HS-27A (cell line): ENCODE measurements at places on chromosomes 7 and 10.

DNA sequence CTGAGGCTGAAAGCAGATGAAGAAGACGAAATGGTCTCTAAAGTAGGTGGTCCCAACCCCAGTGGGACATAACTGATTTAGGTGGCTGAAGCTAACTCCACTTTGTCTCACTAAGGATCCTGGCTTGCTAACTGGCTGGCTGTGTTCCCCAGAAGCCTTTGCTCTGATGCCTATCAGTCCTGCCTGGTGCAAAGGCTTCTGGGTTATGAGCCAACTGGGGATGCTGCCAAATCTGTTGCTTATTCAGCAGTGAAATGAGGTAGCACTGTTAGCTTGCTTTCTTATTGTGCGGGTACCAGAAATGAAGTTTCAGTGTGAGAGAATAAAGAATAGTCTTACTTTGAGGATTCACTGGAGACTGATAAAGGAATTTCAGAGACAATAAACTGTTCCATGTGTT is 18.1 kb downstream of the PRKG1 start:
- DNase-seq: no peak

DNA sequence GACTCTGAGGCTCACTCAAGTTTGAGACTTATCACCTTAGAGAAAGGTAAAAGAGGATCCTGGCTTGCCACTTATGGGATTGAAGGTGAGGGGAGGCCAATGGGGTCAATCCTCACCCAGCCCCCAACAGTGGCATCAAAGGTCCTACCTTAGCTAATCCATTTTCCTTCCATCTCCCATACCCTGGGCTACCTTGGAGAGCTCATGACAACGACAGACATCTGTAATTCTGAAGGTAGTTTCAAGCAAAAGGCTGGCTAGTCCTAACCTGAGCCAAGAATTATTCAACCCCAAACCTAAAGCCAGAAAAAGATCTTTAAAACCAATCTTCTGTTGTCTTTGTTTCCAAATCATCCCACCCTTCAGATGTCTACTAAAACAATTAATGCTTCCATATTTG is 179.2 kb upstream of the GHITM start:
- no peak for DNase-seq

- no peak for DNase-seq
These were observed 147.8 kb downstream of the ARHGAP22 start for GRCh38 chr10:48456808-48457761.

GRCh38 chr10:67268146-67268545 is 342.3 kb downstream of the LRRTM3 start:
- no peak for DNase-seq

GRCh38 chr7:97457054-97457453 is 274.8 kb upstream of the TAC1 start:
- no peak for DNase-seq

DNA sequence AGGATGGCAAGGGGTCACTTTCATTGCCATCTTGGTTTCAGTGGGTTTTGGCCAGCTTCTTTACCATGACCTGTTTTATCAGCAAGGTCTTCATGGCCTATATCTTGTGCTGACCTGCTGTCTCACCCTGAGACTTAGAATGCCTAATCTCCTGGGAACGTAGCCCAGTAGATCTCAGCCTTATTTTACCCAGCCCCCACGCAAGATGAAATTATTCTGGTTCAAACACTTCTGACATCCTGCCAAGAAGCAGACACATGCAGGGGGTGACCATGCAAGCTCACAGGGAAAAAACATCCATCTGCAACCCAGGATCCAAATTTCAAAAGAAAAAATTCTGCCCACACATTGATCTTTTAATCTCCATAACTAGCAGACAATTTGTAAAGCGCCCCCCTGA is 88.4 kb upstream of the EEPD1 start:
- no peak for DNase-seq

DNA sequence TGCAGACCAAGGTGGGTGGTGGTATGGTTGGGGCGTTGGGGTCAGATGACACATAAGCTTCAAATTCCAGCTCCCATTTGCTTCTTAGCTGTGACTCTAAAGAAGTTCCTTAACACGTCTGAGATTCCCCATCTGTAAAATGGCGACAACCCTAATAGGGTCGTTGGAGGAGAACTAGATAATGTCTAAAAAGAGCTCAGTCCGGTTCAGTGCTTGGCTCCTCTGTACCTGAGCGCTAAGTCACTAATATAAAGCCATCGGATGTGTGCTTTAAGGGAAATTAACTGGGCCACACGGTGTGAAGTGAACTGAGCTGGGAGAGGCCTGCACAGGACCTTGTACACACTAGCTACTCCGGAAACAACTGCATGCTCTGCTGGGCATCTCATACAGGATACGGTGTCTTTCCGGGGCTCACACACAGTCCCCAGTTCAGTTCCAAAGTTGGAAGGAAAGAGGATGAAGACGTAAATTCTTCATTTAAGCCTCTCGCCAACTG is 476 bp upstream of the ZFYVE27 start:
- no peak for DNase-seq

- DNase-seq: no peak
These were observed 314.0 kb upstream of the SEMA3A start for GRCh38 chr7:84508606-84509005.

DNA sequence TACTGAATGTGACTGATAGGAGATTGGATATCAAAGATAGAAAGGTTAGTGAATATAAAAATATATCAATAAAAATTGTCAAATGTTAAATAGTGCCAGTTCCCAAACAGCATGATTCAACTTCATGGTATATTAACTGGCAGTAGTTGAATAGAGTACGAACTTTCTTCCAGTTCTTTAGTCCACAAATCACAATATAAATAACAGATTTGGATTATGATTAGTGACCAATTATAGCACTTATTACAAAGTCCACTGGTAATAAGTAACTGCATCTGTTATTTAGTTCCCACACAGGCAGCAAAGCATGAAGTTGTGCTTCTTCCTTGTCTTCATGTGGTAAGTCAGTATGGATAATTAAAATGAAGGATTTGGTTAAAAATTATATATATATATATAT is 243.0 kb upstream of the VWC2 start:
- no peak for DNase-seq

DNA sequence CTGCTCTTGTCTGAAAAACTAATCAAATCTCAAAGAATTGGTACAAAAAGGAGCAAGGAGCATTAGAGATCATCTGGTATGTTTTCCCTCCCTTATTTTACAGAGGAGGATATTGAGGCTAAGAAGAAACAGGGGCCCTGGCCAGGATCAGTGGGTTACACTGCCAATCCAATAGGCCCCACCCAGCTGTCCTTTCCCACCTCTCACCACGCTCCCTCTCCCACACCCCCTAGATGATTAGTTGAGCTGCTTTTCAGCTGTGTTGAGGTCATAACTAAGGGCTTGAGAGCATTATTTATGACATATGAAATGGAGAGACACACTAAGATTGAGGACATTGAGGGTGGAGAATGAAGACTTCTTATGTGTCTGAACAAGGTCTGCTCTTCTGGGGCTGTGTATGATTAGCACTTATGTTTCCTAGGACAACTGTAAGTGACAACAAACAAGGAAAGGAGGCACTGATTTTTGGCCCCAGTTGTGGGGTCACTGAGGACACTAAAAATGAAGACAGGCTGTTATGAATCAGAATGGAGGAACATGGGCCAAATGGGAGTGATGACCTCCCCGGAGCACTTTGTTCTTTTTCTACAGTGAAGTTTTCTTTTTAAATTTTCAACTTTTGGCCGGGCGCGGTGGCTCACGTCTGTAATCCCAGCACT is 26.5 kb downstream of the VWA2 start:
- no peak for DNase-seq

DNA sequence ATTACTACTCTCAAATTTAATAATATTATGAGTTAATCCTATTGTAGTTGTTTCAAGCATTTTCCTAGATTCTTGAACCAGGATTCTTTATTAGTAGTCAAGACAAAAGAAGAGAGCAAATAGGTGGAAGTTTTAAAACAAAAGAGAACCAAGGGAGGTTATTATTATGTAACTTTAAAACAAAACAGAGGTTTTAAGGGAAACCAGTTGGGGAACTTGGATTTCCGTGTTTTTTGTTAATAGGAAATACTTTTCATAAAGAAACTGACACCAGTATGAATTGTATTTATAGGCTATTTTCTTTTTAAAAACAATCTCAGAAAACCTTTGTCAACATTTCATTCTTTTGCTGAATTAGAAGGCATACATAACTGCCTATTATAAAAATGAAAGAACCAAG is 183.9 kb downstream of the WNT2 start:
- no peak for DNase-seq

DNA sequence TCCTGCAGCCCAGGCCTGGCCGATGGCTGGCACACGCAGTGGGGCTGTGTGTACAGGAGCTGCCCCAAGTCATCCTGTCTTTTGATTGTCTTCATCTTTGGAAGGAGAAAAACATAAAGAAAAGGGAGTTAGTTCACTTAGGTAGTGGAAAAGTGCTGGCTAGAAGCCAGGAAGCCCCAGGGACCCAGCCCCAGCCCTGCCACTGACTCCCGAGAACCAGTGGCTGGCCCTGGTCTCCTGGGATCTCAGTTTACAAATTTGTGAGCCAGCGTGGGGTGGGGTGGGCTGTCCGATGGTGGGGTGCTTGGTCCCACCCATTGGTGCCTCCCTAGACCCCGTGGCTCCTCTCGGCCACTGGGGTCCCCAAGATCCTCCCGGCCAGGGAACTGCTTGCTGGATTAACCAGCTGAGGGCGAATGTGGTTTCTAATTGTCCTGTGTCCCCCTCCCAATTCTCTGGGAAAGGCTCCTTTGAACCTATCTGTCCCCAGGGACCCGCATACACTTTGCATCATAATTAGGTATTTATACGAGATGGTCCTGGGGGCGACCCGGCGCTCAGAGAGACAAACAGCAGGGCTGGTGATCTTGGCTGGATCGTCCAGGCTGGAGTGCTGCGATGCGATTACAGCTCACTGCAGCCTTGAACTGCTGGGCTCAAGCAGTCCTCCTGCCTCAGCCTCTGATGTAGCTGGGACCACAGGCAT is 16.3 kb upstream of the CHST12 start:
- DNase-seq: no peak

GRCh38 chr10:23344241-23344841 is at the start of gene C10orf67:
Gene C10orf67 (minus strand): TSS chr10:23344797. CDS start chr10:23344774, 23 bp downstream.
- DNase-seq: no peak

DNA sequence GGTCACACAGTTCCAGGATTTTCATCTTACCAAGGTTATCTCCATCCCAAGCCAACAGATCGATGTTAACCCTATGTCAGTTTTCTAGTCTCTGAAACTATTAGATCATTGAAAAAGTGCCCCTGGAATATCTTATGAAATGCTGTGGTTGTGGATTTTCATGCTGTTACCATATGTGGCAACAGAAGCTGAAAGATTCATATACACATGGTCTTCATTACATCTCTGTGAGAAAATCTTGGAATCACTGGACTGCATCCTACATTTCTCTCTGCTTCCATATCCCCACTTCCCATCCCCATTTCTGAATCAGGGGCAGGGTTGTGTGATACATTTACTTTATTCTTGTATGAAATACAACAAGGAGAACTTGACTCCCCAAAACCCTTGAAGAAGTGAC is 146.1 kb downstream of the SLC16A9 start:
- DNase-seq: no peak

- no peak for DNase-seq
These were observed 182.1 kb downstream of the ZMYND11 start for GRCh38 chr10:317271-317769.

DNA sequence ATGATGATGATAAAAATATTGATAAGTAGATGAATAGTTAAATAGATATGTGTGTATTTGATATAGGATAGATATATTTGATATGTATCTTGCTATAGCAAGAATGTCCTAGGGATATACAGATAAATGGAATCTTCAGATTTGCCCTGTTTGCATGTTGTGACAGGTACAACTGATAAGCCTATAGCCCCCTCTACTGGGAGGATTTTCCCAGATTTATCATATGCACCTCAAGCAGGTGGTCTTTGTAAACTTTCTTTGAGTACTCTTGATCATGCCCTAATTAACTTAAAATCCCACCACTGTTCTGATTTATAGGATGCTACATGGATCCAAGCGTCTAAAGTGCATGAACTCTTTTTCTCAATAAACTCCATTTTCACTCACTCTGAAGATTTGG is 1050.7 kb downstream of the SORCS3 start:
- peak; percentile 9 for DNase-seq

GRCh38 chr10:45302573-45302972 is 12.8 kb downstream of the OR13A1 start:
- no peak for DNase-seq

DNA sequence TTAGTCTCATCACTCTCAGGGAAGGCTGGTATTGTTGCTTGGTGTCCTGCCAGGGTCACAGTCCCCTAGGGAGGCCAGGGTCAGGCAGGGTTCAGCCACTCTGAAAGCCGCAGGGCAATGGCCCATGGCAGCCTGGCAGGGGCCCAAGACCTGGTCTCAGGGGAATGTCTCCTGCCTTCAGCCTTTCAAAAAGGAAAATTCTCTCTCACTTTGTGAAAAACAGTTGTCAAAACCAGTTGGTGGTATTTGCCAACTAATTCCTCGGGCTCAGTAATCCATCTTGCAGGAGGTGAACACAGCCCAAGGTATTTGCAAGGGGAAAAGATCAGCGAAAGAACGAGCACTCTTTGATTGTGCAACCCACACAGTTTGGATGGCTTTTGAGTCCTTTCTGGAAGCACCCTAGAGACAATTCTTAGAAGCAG is 101.5 kb downstream of the JCAD start:
- no peak for DNase-seq

DNA sequence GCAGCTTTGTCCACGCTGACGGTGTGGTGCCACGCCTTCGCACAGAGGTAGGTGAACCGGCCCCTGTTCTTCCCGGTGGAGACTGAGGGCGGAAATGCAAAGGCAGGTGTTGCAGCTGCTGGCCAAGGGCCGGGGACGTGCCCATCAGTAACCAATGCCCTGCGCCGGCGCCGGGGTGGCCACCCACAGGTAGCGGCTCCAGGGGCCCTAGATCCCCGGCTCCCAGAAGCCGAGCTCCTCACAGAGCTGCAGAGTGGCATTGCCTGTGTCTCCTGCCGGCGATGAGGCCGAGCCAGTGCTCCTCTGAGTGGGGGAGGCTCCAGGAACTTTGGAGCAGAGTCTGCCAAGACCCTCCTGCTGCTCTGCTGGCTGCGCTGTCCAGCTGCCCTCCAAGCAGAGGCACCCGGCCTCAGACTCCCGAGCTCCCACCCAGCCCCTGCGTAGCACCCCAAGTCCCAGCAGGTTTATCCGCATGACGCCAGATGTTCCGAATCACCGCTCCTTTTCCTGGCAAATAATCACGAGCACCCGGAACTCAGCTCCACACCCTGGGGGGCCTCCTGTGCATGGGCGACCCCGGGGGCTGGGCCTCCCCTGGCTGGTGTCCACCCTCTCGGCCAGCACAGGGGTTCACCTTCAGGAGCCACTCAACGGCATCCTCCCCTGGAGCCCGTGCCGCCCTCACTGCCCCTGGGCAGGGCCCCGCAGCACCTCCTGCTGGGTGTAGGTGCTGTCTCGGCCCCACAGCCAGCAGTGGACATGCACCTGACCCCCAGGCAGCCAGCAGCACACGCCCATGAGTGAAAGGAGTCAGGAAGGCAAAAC is 22.1 kb downstream of the CFAP46 start:
- no peak for DNase-seq

- no peak for DNase-seq
These were observed 162.2 kb downstream of the SH3PXD2A start for GRCh38 chr10:103692952-103693811.

- DNase-seq: no peak
These were observed 12.2 kb upstream of the OIT3 start for GRCh38 chr10:72881291-72881690.
